ENCODE measurements at places on chromosomes 5 and 9. TPM values are rescaled to one million over a fixed set of nuclear protein-coding genes. Genes with fewer than 3 reads are reported as not detected.

GRCh38 chr9:87198716-87199115 lies 251.4 kb upstream of the GAS1 start:
- DNase-seq, result no peak

DNA sequence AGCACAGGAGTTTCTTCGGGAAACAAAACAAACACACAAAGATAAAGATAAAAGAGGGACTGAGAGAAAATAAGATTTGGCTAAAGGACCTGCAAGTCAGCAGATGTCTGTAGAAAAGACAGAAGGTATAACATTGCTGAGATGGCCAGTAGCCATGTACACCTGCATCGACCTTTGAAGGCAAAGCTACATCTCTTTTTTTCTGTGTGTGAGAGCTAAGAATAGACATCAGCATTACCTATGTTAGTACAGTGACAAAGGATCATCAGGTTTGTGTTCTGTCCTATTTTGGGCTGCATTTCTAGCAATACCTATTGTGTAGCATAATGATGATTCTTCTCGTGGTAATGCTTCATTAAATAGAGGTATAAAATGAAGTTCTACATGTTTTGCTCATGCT lies 64.9 kb downstream of the KDM4C start:
- no peak for DNase-seq

DNA sequence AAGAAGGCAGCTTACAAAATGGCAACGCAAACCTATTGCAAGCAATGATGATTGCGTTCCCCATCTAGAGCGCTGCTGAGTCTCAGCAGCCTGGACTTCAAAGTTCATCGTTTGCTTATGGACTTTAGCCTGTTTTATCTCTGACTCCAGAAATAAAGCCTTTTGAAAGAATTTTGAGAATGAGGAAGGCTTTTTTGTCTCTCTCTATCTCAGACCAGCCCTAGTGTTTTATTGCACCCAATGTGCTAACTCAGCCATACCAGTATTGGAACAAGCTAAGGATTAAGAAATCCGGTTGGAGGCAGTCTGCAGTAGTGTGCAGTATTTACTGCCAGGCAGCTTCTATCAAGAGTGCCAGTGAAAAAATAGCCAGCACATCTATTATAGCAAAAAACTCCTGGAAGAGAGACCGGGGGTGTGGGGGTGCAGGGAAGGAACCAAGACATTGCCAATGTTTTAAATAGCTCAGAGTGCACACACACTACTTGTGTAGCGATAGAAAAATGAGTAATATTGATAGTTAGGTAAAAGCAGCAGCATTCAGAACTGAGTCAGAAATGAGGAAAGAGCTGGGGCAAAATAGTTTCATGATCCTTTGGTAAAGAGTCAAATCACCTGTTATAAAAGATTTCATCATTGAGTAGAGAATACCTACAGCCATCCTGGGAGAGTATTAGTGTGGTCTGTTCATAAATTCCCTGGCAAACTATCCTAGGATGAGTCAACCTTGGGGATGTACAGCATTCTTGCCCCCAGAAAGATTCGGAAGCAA lies 219.0 kb downstream of the ZNF608 start:
- no peak for DNase-seq

DNA sequence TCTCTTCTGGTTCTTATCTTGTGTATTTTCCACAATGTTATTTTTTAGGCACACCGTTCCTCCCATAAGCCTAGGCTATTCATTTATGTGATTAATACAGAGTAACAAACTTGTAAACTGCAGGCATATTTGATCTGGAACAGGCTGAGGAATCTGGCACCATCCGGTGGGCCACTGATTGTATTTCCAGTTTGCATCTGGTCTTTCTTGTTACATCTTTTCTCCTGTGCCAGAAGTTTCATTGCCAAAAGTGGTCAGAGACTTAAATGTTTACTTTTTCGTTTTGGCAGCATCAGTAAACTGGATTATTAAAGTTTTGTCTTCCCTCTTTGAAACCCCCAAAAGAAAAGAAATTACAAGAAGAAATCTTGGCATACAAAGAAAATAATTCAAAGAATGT lies 17.9 kb upstream of the ZCCHC7 start:
- no peak for DNase-seq

DNA sequence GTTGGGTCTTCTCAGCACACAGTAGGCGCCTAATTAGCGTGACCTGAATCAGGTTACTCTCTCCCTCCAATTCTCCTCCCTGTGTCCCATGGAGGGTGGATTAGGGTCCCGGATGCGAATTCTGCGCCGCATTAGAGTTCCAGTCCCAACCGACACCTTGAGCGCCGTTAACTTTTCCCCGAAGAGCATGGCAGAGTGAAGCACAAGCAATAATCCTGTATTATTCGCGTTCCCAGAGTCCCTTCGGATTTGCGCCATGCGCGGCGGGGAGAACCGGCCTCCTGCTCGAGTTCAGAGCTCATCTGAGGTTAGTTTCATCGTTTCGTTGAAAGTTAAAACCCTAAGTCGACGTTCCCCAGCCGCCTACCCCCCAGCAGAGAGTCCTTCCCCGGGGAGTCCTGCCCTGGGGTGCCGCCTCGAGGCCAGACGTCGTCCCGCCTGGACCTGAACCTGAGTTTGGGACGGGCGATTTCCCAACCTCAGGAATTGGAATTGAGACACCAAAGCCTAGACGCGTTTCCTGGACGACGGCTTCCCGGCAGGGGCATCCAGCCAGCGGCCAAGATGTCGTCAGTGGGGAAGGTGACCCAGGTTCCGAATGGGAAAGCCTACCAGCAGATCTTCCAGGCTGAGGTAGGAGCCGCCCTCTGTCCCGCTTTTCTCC lies at the start of gene CCDC180:
Gene CCDC180, plus strand, starts transcription at position 160 of the 664 bp plus-strand sequence. Its CDS starts 405 bp downstream, at position 565.
- no peak for DNase-seq

DNA sequence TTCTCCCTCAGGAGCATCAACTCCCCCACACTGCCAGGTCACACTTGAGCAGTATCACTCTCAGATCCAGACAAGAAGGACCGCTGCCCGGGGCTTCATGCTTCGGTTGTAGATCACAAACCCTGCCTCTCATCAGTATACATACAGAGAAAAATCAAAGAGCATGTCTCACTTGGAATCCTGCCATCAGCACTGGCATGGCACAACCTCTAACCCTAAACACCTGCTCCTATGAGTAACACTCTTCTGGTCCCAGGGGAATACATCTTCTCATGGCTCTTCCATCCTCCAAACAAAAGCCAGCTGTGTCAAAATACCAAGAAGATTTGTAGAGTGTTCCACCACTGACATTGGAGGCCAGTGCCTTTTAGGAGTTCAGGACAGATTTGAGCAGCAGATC lies 84.8 kb upstream of the MIER3 start:
- no peak for DNase-seq

CDC25C gene
- 0.60 TPM for polyA plus RNA-seq

GRCh38 chr5:140162781-140163180 lies 12.2 kb upstream of the CYSTM1 start:
- no peak for DNase-seq

GRCh38 chr9:113238202-113238858 lies 17.0 kb downstream of the SLC31A1 start:
- DNase-seq, result no peak

SNCB gene
- polyA plus RNA-seq, result 0.23 TPM

MRPL50 gene
- polyA plus RNA-seq, result 5.4 TPM

GRCh38 chr9:8400378-8400777 lies 600.8 kb upstream of the DMAC1 start:
- DNase-seq, result no peak

DNA sequence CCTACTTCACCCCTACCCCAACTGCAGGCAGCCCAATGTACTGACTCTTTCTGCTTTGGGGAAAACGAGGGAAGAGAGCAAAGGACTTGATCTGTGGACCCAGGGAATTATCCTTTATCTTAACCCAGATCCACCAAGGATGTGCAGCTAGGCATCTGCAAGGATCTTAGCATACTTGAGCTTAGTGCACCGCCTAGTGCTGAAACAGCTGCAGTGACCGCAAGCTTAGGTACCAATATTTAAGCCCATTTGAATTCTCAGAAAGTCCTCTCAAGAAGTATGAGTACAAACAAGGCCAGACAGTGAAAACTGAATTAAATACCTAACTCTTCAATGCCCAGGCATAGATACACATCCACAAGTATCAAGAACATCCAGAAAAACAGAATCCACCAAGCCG lies 576.7 kb upstream of the ADAMTS16 start:
- no peak for DNase-seq
